ENCODE measurements at places on chromosomes 1 and 21.
A peak's percentile ranks its signal among the peaks of the same experiment; 100 is the strongest.

DNA sequence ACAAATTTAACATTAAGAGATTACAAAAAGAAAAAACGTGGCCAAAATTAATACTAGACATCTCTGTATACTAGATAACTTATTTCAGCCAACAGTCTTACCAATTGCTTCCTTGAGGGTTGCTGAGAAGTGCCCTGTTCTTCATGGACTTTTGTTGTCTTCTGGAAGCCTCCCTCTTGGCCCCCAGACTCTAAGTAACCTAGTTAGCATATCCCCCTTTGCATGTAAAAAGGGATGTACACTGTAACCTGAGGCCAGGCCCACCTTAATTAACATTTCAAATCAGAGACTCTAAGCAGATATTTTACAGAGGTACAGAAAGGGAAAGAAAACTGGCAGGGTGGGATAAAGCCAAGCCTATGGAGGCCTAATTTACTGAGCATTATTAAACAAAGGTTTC lies 1047.3 kb downstream of the ADGRL2 start:
- no peak overlapping the region for H3K27ac ChIP-seq
- H3K4me1 ChIP-seq, result no peaks in the 10 kb centered on the region
- no peaks in the 10 kb centered on the region for H3K27me3 ChIP-seq
- H3K4me3 ChIP-seq, result no peak overlapping the region

DNA sequence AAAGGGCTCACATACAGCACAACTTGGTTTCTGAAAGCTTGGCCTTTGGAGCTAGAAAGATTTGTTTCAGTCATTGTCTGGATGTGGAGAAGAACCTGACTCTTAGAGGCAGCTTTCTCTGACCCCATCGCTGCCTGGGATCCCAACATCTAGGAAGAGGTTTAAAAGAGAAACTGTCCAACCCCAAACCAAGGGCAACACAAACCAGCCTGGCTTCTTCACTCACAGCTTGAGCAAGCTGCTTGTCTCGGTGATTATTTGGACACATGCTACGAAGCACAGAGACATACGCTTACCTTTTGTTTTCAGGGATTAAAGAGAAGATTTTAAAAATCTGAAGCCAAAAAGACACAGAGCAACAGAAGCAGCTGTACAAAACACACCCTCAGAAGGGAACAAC lies 109.8 kb downstream of the ETS2 start:
- H3K36me3 ChIP-seq, result no peaks in the 10 kb centered on the region
- no peak overlapping the region for H3K4me3 ChIP-seq
- H3K27me3 ChIP-seq, result no peaks in the 10 kb centered on the region

GRCh38 chr1:203629507-203630082 lies 3.0 kb downstream of the ATP2B4 start:
- peak overlapping the region; percentile 89 for H3K27ac ChIP-seq
- peaks cover 23% of the 10 kb centered on the region for H3K4me1 ChIP-seq
- DNase-seq, result peak; percentile 53
- H3K36me3 ChIP-seq, result no peaks in the 10 kb centered on the region

GRCh38 chr1:105736349-105736748 lies 1320.1 kb upstream of the PRMT6 start:
- H3K36me3 ChIP-seq, result no peaks in the 10 kb centered on the region
- H3K27me3 ChIP-seq, result no peaks in the 10 kb centered on the region
- H3K27ac ChIP-seq, result no peak overlapping the region
- no peaks in the 10 kb centered on the region for H3K4me1 ChIP-seq
- DNase-seq, result no peak

DNA sequence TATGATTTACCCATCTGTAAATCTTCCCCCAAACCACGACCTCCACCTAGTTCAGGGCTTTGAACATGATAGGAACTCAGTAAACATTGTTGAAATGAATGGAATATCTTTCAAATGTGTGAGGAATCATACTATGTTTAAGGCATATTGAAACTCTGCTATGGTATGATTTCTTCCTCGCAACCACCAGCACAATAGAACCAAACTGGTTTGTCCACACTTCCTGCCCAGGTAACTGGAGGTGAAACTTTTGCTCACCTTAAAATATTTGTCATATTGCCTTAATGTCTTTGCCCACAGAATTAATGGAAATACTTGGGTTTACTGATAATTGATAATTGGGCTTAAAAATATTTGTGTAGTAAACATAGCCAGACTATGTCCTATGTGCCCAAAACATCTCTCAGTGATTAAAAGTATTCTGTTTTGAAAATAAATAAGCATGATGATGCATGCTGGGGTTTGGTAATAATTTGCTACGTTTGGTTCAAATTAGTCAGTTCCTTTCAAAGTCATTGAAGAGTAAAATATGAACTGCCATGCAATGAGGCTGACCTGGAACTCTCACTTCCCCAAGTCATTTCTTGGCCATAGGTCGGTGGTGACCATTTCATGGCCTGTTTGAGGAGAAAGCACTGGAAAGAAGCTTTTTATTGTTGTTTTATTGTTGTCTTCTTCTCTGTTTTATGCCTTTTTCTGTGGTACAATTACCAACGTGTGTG lies 73.3 kb downstream of the TNFSF18 start:
- no peak overlapping the region for H3K4me3 ChIP-seq
- H3K27ac ChIP-seq, result no peak overlapping the region
- no peaks in the 10 kb centered on the region for H3K36me3 ChIP-seq
- H3K4me1 ChIP-seq, result no peaks in the 10 kb centered on the region
- no peaks in the 10 kb centered on the region for H3K27me3 ChIP-seq
- no peak for DNase-seq

DNA sequence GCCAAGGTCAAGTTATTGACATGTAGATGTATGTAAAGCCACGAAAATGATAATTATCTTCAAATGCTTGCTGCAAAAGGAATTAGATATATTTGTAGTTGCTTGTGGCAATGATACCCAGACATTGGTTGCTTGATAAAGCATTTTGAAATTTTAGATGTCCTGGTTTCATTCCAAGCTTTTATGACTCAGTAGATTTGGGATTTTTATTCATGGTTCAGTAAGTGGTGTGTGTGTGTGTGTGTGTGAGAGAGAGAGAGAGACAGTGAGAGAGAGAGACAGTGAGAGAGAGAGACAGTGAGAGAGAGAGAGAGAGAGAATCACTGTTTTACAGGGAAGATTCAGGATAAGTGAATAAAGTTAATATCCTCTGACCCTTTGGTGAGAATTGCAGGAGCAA lies 498.2 kb upstream of the C1orf87 start:
- no peaks in the 10 kb centered on the region for H3K36me3 ChIP-seq
- no peak overlapping the region for H3K4me3 ChIP-seq
- DNase-seq, result no peak
- no peaks in the 10 kb centered on the region for H3K27me3 ChIP-seq
- H3K27ac ChIP-seq, result no peak overlapping the region
- peaks cover 8% of the 10 kb centered on the region for H3K4me1 ChIP-seq

GRCh38 chr1:63321785-63322113 lies 618 bp upstream of the FOXD3 start:
- DNase-seq, result no peak
- H3K4me3 ChIP-seq, result peak overlapping the region; percentile 69
- H3K27ac ChIP-seq, result peak overlapping the region; percentile 99
- peaks cover 11% of the 10 kb centered on the region for H3K4me1 ChIP-seq
- H3K27me3 ChIP-seq, result peaks cover 6% of the 10 kb centered on the region

GRCh38 chr1:175497501-175497900 lies 245.9 kb downstream of the TNR start:
- H3K4me1 ChIP-seq, result no peaks in the 10 kb centered on the region
- H3K4me3 ChIP-seq, result no peak overlapping the region
- no peaks in the 10 kb centered on the region for H3K27me3 ChIP-seq
- no peak for DNase-seq

GRCh38 chr1:67589519-67590233 lies 95.3 kb upstream of the GADD45A start:
- no peak overlapping the region for H3K4me3 ChIP-seq
- H3K36me3 ChIP-seq, result no peaks in the 10 kb centered on the region
- peaks cover 17% of the 10 kb centered on the region for H3K4me1 ChIP-seq
- H3K27ac ChIP-seq, result peak overlapping the region; percentile 2

Measured in tibial nerve (tissue), 4 donors.